T-cell (primary cell): ENCODE measurements at places on chromosomes 11 and 22. TPM values are rescaled to one million over a fixed set of nuclear protein-coding genes. Genes with fewer than 3 reads are reported as not detected.
A peak's percentile ranks its signal among the peaks of the same experiment; 100 is the strongest.

DNA sequence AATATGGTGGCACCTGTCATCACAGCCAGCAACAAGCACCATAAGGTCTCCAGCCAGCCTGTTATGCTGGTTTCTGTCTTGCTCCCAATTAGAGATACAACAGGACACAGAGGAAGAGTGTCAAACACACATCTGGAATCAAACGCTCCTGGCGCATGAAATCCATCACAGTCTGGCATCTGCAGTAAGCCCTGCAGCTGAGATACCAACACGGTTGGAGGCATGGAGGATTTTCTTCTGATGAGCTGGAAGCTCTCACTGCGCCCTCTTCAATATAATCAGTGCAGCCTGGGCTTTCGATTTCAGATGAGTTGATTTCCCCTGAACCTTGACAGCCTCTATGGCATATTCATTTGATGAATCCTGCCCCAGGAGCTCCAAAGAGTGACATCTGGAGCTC, 27.8 kb upstream of the CARS1 start:
- no peak overlapping the region for H3K27ac ChIP-seq
- H3K27me3 ChIP-seq = peaks cover 25% of the 10 kb centered on the region
- H3K4me1 ChIP-seq = no peaks in the 10 kb centered on the region
- no peak overlapping the region for H3K4me3 ChIP-seq
- H3K36me3 ChIP-seq = no peaks in the 10 kb centered on the region
- no peak for DNase-seq

- H3K27me3 ChIP-seq = no peaks in the 10 kb centered on the region
- no peaks in the 10 kb centered on the region for H3K36me3 ChIP-seq
- H3K4me1 ChIP-seq = peaks cover 100% of the 10 kb centered on the region
- H3K4me3 ChIP-seq = peak overlapping the region; percentile 44
- no peak for DNase-seq
These were observed 14.5 kb downstream of the MYH9 start for GRCh38 chr22:36373258-36373579.

GRCh38 chr11:32225571-32226285, 134.9 kb downstream of the RCN1 start:
- H3K36me3 ChIP-seq = no peaks in the 10 kb centered on the region
- H3K4me3 ChIP-seq = no peak overlapping the region
- no peaks in the 10 kb centered on the region for H3K4me1 ChIP-seq
- peaks cover 13% of the 10 kb centered on the region for H3K27me3 ChIP-seq
- DNase-seq = no peak

Gene SOX6
- total RNA-seq = not detected

Gene RASSF7
- 63.4 TPM for total RNA-seq

Gene OR1S1
- not detected for total RNA-seq

Gene PGA5
- not detected for total RNA-seq

Gene RIN1
- 5.0 TPM for total RNA-seq

Gene B4GALNT4
- total RNA-seq = 1.7 TPM
